ENCODE measurements at places on chromosomes 13 and 19.

- no peak for DNase-seq
These were observed 1.9 kb upstream of the GTF2F1 start for GRCh38 chr19:6394831-6395230.

- no peak for DNase-seq
These were observed 1229.3 kb upstream of the SLC10A2 start for GRCh38 chr13:104295537-104295936.

GRCh38 chr13:94978516-94978915 lies 266.2 kb upstream of the SOX21 start:
- DNase-seq: no peak

GRCh38 chr13:40158218-40158617 lies 502.8 kb downstream of the COG6 start:
- no peak for DNase-seq

DNA sequence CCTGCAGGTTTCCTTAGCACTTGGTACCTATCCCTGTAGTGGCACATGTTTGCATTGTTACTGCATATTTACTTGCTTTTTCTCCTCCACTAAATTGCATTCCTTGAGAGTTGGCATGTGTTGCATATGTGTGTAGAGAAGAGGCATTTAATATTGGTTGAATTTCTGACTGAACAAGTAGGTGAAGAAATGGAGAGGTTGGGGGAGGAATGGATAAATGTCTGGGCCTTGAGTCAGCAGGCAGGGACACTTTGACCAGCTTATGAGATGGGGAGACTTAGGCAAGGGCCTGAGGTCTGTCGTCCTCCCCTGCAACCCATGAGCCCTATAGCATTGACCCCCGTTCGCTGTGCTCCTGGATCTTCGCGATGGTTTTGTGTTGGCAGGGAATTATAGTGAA lies 2.0 kb upstream of the GPR18 start:
- DNase-seq: no peak
